ENCODE measurements at places on chromosomes 16 and 17.

GRCh38 chr17:16423226-16423872 is 8.0 kb downstream of the TRPV2 start:
- peaks cover 25% of the 10 kb centered on the region for H3K4me1 ChIP-seq
- DNase-seq, result no peak
- H3K27me3 ChIP-seq, result no peaks in the 10 kb centered on the region
- no peak overlapping the region for H3K4me3 ChIP-seq

- peaks cover 61% of the 10 kb centered on the region for H3K4me1 ChIP-seq
- H3K27ac ChIP-seq, result peak overlapping the region; percentile 89
- no peak overlapping the region for H3K4me3 ChIP-seq
Measured at GRCh38 chr17:76702076-76702475, 8.7 kb downstream of the MXRA7 start.

DNA sequence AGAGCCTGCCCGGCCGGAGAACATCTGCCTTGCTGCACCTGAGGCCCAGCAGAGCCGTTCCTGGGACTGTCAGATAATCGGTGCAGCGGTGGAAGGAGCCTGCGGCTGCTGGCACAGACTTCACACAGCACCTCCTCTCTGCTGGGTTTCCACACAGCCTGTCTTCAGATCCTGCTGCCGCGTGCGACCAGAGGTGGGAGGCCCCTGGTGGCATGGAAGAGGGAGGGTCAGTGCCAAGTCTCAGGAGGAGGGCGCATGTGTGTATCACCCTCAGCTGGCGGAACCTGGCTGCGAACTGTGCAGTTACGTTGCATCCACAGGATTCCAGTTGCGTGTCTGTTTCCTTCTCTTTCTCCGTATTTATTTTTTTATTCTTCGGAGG is 3.3 kb downstream of the CDK5R1 start:
- H3K4me1 ChIP-seq, result peaks cover 26% of the 10 kb centered on the region
- DNase-seq, result no peak
- no peaks in the 10 kb centered on the region for H3K27me3 ChIP-seq
- H3K27ac ChIP-seq, result no peak overlapping the region
- H3K36me3 ChIP-seq, result peaks cover 26% of the 10 kb centered on the region

GRCh38 chr16:10536814-10537389 is 43.5 kb downstream of the EMP2 start:
- H3K27me3 ChIP-seq, result no peaks in the 10 kb centered on the region
- no peaks in the 10 kb centered on the region for H3K4me1 ChIP-seq
- DNase-seq, result no peak

DNA sequence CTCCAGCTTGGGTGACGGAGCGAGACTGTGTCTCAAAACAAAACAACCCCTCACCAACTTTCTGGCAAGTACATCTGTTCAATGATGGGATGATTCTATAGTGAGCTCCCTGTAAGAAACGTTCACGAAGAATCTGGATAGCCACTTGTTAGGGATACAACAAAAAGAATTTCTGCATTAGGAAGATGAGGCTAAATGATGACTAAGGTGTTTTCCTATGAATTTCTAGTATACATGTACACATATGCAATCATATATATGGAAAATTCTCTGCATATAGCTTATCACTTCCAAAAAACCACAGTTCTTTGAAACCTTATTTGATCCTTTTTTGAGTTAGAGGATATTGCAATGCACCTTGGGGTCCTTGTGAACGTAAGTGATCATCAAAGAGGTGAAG is 64.4 kb upstream of the CLEC18A start:
- H3K36me3 ChIP-seq, result peaks cover 18% of the 10 kb centered on the region
- DNase-seq, result no peak
- H3K4me1 ChIP-seq, result no peaks in the 10 kb centered on the region

- H3K27ac ChIP-seq, result no peak overlapping the region
- H3K4me3 ChIP-seq, result no peak overlapping the region
- no peaks in the 10 kb centered on the region for H3K36me3 ChIP-seq
- H3K27me3 ChIP-seq, result no peaks in the 10 kb centered on the region
- H3K4me1 ChIP-seq, result no peaks in the 10 kb centered on the region
- no peak for DNase-seq
Measured at GRCh38 chr17:1158879-1159278, 20.9 kb downstream of the ABR start.

DNA sequence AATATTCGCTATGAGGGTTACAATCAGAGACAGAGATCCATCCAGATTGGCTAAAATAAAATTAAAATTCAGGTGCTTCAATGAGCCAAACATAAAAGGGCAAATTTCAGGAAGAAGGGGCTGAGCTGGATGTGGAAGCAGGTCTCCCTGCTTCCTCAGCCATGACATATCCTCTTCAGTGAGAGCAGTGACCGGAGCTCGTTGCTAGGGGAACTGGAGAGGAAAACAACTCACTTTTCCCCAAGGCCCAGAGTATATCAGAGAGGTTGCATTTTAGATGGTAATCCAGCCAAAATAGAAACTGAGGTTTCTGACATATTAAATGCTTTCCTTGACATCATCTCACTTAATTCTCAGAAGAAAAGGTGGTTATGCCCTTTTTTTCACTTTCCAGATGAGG is 503.5 kb downstream of the HS3ST4 start:
- H3K4me3 ChIP-seq, result no peak overlapping the region
- no peak for DNase-seq
- no peak overlapping the region for H3K27ac ChIP-seq
- no peaks in the 10 kb centered on the region for H3K36me3 ChIP-seq

DNA sequence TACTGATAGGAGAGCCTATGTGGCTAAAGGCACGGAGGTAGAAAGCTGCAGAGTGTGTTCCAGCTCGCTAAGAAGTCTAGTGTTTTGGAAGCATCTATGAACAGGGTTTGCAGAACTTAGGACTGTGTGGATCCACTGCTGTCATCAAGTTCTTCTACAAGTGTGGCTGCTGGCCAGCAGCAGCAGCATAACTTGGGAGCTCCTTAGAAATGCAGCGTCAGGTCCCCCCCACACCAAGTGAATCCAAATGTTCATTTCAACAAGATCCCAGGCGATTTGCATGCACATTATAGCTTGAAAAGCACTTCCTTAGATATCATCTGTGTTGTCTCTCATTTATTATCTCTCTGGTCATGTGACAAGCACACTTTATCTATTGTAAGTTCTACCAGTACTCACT is 131.9 kb upstream of the SHISA6 start:
- DNase-seq, result no peak
- no peaks in the 10 kb centered on the region for H3K27me3 ChIP-seq
- H3K27ac ChIP-seq, result no peak overlapping the region
- no peaks in the 10 kb centered on the region for H3K4me1 ChIP-seq

- H3K27ac ChIP-seq, result no peak overlapping the region
- H3K4me1 ChIP-seq, result no peaks in the 10 kb centered on the region
- DNase-seq, result no peak
- H3K27me3 ChIP-seq, result no peaks in the 10 kb centered on the region
- no peaks in the 10 kb centered on the region for H3K36me3 ChIP-seq
Measured at GRCh38 chr17:65794572-65794971, 233.1 kb upstream of the AXIN2 start.

DNA sequence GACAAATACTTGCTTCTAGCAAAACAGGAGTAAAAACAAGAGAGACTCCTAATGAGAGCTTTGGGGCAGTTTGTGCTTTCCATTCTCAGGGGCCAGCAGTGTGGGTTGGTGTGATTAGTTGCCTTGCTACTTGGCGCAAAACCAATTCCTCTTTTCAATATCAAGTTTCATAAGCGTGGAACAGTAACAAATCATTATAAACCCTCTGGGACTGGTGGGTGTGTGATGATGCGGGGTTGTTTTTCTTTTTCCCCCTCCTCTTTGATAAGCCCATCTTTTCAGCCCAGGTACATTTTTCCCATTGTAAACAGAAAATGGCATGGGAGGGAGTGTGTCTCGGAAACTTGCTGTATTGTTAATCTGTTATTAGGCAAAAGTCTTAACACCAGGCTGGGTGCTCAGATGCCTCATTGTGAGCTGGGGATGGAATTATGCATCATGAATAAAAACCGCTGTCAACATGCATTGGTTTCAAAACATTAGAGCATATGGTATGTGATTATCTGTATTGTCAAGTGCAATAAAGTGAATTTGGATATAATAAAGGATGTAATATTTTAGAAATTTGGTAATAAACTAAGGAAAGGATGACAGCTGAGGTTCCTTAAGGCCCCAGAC is 166.4 kb downstream of the CCDC182 start:
- no peak overlapping the region for H3K4me3 ChIP-seq
- no peaks in the 10 kb centered on the region for H3K27me3 ChIP-seq
- no peaks in the 10 kb centered on the region for H3K36me3 ChIP-seq
- peaks cover 9% of the 10 kb centered on the region for H3K4me1 ChIP-seq
- no peak for DNase-seq

DNA sequence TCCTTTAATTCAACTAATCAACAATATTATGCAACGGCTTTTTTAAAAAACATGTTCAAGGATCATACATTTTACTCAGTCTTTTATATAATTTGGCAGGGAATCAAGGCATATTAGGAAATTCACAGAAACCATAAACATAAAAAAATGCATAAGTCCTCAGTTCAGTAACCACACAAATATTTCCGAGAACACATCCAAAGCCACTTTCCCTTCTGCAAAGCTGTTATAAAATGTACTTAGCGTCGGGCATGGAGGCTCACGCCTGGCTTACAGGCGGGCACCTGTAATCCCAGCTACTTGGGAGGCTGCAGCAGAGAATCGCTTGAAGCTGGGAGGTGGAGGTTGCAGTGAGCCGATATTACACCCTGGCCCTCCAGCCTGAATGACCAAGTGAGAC is 9.7 kb upstream of the ZC3H7A start:
- H3K27ac ChIP-seq, result no peak overlapping the region
- no peaks in the 10 kb centered on the region for H3K27me3 ChIP-seq
- no peak for DNase-seq
- no peak overlapping the region for H3K4me3 ChIP-seq
- H3K36me3 ChIP-seq, result no peaks in the 10 kb centered on the region
- H3K4me1 ChIP-seq, result no peaks in the 10 kb centered on the region

DNA sequence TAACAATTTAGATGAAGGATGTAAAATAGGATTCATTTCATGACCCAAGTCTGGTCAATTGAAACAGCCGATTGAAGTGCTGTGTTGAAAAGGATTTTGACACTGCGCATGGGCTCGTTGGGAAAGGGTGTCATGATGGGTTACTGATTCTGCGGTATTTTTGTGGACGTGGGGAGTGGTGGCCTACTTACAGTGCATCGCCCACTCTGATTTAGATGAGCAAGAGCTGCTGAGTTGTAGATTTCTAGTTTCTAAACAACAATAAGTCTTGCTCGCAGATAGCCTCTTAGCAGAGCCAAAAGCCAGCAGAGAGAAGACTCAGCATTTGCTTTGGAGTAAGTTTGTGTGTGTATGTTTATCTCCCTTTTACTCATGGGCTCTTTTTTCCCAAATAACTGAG is 731.0 kb downstream of the MAF start:
- no peaks in the 10 kb centered on the region for H3K27me3 ChIP-seq
- H3K36me3 ChIP-seq, result no peaks in the 10 kb centered on the region
- H3K4me1 ChIP-seq, result peaks cover 10% of the 10 kb centered on the region
- H3K27ac ChIP-seq, result no peak overlapping the region
- no peak for DNase-seq

DNA sequence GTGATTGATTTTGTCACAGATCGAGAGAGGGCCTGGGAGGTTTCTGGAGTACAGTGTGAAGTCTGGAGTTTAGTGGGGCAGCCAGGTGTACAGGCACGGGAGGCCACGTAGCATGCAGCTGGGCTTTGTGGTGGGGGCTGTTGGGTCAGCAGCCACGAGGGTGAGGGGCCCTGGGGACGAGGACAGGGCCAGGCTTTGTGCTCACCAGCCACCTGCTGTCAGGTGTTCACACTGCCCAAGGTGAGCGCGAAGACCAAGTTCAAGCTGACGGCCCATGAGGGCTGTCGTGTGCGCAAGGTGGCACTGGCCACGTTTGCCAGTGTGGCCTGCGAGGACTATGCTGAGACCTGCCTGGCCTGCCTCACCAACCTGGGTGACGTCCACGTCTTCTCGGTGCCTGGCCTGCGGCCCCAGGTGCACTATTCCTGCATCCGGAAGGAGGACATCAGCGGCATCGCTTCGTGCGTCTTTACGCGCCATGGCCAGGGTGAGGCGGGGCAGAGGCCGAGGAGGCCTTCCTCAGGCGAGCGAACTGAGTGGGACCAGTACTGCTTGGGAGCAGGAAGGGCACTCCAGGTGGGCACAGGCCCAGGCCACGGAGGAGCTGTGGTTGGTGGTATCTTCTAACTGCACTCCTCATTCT is 15.9 kb downstream of the LLGL1 start:
- no peaks in the 10 kb centered on the region for H3K4me1 ChIP-seq
- H3K4me3 ChIP-seq, result no peak overlapping the region
- DNase-seq, result no peak
- no peaks in the 10 kb centered on the region for H3K27me3 ChIP-seq
- H3K36me3 ChIP-seq, result peaks cover 29% of the 10 kb centered on the region
- no peak overlapping the region for H3K27ac ChIP-seq

- H3K27ac ChIP-seq, result peak overlapping the region; percentile 99
- peak; percentile 78 for DNase-seq
- H3K27me3 ChIP-seq, result no peaks in the 10 kb centered on the region
- H3K4me1 ChIP-seq, result peaks cover 56% of the 10 kb centered on the region
- peak overlapping the region; percentile 96 for H3K4me3 ChIP-seq
Measured at GRCh38 chr17:63842173-63842539, 329 bp downstream of the SMARCD2 start.

GRCh38 chr17:48554412-48555257 is 9.7 kb upstream of the HOXB2 start:
- no peak for DNase-seq
- H3K4me1 ChIP-seq, result peaks cover 12% of the 10 kb centered on the region
- H3K27ac ChIP-seq, result peak overlapping the region; percentile 42
- no peaks in the 10 kb centered on the region for H3K27me3 ChIP-seq
- H3K36me3 ChIP-seq, result no peaks in the 10 kb centered on the region
- H3K4me3 ChIP-seq, result peak overlapping the region; percentile 67

DNA sequence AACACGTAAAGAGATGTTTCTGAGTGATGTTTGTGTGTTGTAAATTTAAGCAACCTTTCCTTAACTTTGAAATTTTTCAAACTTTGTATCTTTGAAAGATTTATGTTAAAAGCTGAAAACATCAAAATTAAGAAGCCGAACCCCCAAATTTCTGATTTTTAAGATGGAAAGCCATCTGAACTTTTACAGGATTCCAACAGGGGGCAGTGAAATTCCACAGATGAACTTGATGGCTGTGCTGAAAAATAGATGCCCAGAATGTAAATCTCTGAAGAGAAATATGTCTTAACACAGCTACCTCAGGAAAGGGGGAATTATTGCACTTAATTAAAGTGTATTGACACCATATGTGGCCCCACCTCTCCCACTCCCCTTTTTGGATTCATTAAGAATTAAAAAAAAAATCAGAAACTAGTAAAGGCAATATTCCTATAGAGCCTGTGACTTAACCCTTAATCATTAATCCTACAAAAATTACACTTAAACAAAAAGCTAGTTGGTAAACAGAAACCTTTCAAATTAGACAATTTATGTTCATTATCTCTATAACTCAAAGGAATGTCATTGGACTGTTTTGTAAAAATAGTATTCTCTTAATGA is 597.9 kb downstream of the KCNJ2 start:
- no peak overlapping the region for H3K4me3 ChIP-seq
- H3K27me3 ChIP-seq, result no peaks in the 10 kb centered on the region
- DNase-seq, result no peak
- H3K4me1 ChIP-seq, result no peaks in the 10 kb centered on the region
